Uterus (tissue), 4 donors: ENCODE measurements at places on chromosomes 5 and 9.

- DNase-seq: no peak
Observed at GRCh38 chr5:124566875-124567450, 179.5 kb downstream of the ZNF608 start.

GRCh38 chr5:58294598-58295305 lies 165.1 kb downstream of the PLK2 start:
- no peak for DNase-seq

- DNase-seq: no peak
Observed at GRCh38 chr5:107997338-107997980, 326.7 kb upstream of the EFNA5 start.

DNA sequence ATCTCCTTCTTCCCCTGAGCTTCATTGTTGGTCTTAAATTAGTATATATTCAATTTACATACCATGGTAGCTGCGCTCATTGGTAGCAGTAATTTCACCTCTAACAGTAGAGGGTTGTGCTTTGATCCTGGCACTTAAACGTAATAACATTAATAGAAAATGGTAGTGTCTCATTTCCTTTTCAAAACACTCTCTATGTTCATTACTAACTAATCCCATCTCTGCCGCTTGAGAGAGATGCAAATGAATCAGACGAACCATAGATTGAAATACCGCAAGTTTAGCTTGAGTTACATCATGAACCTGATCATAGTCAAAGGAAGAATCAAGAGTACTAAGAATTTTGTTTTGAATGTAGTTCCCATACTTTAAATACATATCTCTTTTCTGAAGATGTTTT lies 2.2 kb downstream of the THBS4 start:
- DNase-seq: no peak

- no peak for DNase-seq
Observed at GRCh38 chr9:88322906-88323566, 65.2 kb upstream of the SPIN1 start.

- no peak for DNase-seq
Observed at GRCh38 chr9:35730486-35730854, 1.5 kb downstream of the TLN1 start.

DNA sequence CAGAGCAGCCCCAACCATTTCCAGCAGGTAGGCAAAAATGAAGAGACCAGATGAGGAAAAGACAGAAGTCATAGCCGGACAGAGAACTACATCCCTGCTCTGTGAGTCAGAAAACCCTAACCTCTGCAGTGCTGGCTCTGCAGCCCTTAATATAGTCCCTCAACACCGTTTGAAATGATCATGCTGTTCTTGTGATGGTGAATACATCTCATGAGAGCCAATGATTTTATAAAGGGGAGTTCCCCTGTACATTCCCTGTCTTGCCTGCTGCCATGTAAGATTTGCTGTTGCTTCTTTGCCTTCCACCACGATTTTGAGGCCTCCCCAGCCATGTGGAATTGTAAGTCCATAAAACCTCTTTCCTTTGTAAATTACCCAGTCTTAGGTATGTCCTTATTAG lies 216.8 kb upstream of the RFX3 start:
- DNase-seq: no peak

DNA sequence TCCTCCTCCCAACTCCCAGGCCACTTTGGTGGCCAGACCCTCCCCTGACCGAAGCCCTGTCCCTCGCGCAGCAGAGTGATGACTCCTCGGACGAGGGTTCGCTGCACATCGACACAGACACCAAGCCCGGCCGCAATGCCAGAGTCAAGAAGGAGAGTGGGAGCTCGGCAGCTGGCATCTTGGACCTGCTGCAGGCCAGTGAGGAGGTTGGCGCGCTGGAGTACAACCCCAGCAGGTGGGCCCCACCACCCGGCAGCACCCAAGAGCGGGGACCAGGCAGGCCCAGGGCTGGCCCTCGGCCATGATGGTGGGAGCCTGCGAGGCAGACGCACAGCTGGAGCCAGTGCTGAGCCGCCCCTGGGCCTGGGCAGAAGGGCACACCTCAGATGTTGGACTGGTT lies 90.6 kb downstream of the PHF2 start:
- DNase-seq: no peak

- DNase-seq: no peak
Observed at GRCh38 chr5:89377767-89378455, 494.9 kb upstream of the MEF2C start.

GRCh38 chr9:109121232-109121796 lies 1.6 kb upstream of the TMEM245 start:
- no peak for DNase-seq

GRCh38 chr9:19288081-19288480 lies 57.6 kb downstream of the DENND4C start:
- DNase-seq: no peak

GRCh38 chr5:93208141-93208751 lies 372.8 kb downstream of the NR2F1-AS1 start:
- DNase-seq: no peak

DNA sequence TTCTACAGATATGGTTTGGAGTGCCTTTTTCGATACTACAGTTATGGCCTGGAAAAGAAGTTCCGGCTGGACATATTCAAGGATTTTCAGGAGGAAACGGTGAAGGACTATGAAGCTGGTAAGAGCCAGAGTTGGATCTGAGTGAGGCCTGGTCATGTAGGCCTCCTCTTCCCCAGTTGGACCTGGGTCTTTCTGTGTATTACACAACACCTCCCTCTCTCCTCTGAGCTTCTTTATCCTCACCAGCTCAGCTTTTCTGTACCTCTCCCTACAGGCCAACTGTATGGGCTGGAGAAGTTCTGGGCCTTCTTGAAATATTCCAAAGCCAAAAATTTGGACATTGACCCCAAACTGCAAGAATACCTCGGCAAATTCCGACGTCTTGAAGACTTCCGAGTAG lies 39.2 kb downstream of the FAXDC2 start:
- DNase-seq: no peak

- no peak for DNase-seq
Observed at GRCh38 chr5:55039843-55040242, 15.8 kb downstream of the GZMK start.

DNA sequence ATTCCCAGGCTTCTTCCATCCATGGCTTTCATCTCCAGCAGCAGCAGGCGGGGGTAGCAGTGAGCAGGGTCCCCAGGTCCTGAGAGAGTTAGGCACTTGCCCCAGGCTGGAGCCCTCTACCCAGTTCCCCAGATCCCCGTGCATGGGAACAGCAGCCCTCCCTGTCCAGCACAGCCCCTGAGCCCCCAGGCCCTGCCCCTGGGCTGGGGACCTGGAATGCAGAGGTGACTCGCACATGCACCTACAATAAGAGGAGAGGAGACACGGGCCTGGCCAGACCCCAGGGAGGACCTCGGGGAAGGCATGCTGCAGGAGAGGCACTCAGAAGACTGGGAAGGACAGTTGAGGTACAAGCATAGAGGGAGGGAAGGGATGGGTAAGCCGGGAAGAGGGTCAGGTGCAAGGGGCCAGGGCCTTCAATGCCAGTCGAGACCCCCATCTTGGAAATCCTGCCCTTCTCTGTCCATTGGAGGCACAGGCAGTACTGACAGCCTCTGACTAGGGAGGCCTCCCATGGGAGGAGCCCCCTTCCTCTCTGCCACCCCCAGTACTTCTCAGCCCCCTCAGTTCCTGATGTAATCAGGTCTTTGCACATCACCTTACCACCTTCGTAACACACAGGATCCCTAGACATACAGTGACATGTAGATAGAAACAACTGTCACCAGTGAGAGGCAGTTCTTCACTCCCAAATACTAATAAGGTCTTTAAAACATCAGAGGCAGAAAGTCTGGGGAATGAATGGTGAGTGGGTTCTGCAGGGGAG lies 135.3 kb upstream of the LMX1B start:
- DNase-seq: no peak

DNA sequence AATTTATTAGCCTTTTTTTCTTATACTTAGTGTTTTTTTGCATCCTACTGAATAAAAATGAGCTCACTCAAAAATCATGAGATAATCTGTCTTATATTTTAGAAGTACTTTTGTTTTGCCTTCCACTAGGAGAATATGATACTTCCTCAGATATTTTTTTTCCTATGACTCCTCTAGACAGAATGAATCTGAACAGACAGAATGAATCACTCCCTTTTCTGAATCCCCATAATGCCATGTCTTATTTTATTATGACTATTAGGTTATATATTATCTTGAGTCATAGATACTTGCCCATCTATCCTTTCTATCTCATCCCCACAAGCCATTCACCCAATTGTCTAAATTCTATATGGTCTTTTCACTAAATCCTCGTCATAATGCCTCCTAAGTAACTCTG lies 134.6 kb downstream of the BRINP1 start:
- no peak for DNase-seq

- no peak for DNase-seq
Observed at GRCh38 chr9:134590240-134591081, 51.1 kb upstream of the COL5A1 start.

GRCh38 chr5:174319551-174319950 lies 274.0 kb downstream of the NSG2 start:
- no peak for DNase-seq
